ENCODE measurements at places on chromosomes 6 and 20.

DNA sequence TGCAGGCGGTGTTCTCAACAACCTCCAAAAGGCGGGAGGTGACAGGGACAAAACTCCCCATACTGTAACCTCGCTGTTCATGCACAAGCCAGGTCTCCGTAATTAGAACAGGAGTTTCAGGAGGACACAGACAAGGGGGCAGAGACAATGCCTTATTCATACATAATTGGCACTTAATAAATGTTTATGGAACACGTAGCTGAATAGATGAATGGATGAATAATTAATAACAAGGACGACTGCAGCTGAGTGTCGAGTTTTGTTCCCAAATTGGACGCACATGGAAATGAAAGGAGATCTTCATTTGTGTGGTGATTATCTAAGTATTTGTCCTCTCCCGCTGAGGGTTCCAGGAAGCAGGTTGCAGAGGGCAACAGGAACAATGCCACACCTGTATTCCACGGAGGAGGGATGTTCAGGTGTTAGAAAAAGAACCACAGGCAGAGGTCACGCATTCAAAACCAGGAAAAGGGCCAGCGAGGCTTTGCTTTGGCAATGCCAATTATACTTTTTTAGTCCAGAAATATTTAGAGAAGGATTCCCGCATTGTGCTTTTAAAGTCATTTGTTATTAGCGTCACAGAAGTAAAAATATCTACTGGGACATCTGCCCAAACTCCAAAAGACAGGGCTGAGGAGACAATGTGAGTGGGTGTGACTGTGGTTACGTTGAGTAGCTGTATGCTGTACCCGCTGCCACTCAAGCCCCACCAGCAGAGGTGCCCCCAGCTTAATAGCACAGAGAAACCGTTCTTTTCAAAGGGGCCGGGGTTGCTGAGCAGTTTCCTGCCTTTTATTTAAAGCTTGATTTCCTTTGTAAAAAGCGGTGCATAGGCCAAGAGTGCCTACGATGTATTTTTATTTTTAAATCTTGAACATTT is 123.3 kb downstream of the PXDC1 start:
- DNase-seq: no peak

- no peak for DNase-seq
Observed at GRCh38 chr6:142853244-142854180, 91.5 kb downstream of the HIVEP2 start.

GRCh38 chr6:98516206-98516605 is 318.2 kb upstream of the POU3F2 start:
- DNase-seq: no peak

- no peak for DNase-seq
Observed at GRCh38 chr6:158834675-158835385, 15.7 kb upstream of the EZR start.

- DNase-seq: no peak
Observed at GRCh38 chr6:42131531-42131930, 10.9 kb downstream of the C6orf132 start.

GRCh38 chr20:32522526-32522775 is 62.7 kb downstream of the NOL4L start:
- DNase-seq: no peak

GRCh38 chr6:95815389-95816056 is 200.3 kb upstream of the FUT9 start:
- DNase-seq: no peak

DNA sequence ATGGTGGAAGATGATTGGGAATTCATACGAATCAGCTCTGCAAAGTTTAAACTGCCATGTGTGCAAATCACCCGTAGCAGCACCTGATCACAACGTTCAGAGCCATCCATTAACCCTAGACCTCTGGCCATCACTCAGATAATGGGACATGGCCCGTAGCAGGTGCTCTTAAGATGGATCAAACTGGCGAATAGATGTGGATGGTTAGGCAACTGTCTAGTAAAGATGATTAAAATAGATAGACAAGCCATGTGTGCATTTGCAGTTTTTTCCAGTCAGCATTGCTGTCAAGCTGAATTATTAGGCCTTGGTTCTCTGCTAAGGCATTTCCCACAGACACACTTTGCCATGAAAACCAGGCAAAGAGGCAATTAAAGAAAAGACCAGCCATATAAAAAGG is 40.6 kb upstream of the PHACTR1 start:
- no peak for DNase-seq

GRCh38 chr20:32434434-32434833 is 76.3 kb downstream of the ASXL1 start:
- DNase-seq: no peak

- no peak for DNase-seq
Observed at GRCh38 chr20:46261456-46262253, 46.6 kb downstream of the CDH22 start.

DNA sequence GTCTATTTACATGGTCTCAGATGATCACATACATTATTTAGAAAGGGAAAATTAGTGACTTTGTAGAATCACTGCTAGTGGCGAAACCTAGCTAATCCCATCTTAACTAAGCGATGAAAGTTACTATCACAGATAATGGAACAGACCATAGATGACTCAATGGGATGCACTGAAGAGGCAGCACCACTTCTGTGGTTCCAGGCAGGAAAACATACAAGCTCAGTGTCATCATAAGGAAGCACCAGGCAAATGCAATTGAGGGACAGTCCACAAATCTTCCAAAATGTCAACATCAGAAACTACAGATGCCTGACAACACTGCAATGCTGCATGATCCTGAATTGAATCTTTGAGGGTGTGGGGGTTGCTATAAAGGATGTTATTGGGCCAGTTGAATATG is 15.9 kb upstream of the SNAI1 start:
- no peak for DNase-seq

DNA sequence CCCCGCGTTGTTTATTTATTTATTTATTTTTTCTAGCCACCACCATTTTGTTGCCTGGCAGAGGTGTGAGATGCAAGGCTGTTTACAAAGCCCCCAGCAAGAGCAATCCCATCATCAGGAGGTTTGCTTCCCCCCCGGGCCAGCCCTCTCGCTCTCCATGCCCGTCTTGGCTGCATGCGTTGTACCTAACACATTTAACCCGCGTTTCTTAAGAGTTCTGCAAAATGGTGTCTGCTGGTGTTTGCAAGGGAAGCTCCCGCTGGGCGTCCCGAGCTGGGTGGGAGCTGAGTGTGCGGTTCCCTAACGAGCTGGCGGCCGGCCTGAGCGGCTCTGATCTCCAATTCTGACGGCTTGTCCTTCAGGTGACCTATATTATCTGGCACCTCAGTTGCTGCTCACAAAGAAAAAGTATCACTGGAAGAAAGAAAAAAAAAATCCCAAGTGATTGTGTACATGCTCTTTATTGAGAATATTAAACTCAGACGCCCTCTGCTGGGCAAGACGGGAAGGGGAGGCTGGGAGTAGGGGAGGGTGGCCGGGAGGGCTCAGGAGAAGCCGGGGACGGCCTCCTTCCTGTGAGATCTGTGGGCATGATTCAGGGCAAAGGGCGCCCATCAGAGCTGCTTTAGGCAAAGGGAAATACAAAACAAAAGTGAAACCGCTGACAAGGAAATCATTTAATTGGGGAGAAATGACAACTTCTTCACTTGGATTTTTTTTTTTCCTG is 154.8 kb downstream of the BCAS1 start:
- DNase-seq: peak; percentile 96

DNA sequence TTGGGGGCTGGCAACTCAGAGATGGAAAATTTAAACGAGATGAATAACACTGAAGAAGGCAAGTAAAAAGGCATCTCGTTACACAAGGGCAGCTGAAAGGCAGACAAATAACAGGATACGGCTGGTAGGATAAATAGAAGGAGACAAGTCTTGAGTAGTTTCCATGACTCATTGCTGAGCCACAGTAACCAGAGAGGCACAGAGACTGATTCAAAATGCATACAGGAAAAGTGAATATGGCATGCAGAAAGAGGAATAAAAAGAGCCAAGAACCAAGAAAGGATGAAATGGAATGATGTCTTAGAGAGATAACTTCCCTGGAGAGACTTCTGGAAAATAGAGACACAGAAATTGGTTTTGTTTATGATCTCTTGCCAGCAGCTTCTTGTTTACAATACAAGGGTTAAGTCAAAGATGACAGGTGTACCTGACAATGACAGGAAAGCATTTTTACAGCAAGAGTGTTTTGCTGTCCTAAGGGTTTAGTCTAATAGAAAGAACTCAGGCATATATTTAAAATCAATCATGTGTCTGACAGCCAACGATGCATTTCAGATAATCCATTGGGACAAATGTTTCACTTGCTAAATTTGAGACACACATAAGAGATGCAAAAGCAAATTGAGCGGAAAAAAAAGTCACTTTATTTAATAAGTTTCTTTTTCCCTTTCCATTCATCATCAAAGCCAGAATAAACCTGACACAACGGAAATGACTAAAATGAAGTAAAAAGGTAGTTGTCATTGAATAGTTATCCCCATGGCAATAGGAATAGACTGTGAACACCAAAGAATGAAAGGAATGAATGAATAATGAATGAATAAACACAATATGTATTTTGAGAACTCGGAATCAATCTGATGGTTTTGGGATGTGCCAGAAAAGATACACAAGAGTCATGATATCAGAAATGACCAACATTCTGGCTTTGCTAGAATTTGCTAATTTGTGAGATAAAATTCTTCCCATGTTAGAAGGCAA is 68.0 kb upstream of the KCNQ5 start:
- no peak for DNase-seq

DNA sequence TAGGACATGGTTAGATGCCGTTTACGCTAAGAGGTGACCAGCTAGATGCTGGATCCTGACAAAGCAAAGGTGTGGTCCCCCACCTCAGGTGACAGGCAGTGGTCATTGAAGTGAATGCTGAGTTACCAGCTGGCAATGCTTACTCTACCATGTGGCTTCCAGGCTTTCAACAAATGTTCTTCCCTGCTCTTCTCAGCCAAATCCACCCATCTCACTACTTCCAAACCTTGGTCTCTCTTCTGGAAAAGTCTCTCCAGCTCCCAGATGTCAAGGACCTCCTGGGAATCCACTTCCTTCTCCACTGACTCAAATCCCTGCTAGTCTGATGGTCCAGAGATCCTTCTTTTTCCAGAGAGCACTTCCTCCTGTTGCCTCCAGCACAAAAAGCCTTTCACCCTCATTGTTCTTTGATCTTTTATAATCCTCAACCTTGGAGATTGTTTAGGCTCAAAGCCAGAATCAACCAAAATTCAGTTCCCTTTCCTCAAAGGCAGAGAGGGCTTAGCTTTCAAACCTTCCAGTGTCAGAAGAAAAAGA is 228.0 kb downstream of the ZNF217 start:
- DNase-seq: no peak

DNA sequence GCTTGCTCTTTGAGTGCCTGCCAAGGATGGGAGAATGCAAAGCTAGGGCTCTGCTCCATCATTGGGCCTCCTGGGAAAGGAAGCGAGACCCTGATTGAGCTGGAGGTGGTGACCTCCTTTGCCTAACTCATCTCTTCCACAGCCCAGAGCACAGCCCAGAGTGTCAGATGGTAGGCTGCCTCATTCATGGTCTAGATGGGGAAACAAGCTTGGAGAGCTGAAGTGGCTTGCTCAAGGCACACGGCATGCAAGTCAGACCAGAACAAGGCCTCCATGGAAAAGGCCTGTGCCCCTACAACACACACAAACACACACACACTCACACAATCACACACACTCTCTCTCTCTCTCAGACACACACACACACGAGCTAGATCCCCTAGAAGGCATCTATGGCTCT is 17.5 kb downstream of the TGM3 start:
- DNase-seq: no peak

GRCh38 chr6:19715167-19715551 is 122.0 kb upstream of the ID4 start:
- DNase-seq: no peak

DNA sequence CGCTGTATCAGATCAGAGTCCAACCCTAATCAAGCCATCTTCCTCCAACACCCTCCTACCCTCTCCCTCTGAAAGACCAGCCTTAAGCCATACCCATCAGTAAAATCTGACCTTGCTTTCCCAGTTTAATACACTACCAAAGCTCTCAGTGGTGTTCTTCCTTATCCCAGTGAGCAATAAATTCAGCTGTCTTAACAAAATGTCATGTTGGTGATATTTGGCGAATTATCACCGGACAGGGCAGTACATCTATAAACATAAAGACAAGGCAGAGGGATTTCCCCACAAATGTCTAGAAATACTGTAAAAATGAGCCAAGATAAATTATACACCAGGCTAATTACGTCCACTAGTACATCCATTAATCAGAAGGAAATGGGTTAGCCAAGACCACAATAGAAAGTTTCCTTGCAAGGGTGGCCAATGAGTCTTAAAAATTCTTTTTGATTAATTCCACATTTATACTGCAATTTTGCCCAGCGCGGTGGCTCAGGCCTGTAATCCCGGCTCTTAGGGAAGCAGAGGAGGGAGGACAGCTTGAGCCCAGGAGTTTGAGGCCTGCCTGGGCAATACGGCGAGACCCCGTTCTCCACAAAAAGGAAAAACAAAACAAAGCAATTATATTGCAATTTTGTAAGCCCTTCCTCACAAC is 905 bp downstream of the RARS2 start:
- no peak for DNase-seq

DNA sequence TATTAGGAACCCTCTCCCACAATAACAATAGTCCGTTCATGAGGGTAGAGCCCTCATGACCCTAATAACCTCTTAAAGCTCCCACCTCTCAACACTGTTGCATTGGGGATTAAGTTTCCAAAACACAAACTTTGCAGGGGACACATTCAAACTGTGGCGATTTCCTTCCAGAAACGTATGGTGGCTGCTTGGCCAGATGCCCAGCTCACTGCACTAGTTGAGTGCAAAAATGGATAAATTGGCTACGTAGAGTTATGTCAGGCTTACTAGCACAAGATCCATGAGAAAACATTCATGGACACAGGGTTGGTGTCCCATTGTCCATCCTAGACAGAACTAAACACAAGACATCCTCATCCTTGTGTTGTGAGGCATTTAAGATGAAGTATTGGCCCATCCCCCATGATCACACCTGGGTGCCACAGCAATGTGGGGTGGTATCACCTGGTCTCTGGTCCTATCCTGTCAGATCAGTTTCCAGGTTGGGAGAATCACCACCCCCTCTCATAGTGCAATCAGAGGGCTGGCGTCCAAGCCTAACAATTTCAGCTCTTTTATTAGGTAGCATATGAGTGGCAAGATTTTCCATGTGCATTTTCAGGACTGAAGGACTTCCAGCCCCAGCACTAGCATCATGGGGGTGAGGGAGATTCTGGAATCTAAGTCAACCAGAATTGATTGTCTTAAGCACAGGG is 63.4 kb upstream of the ELOVL5 start:
- no peak for DNase-seq

DNA sequence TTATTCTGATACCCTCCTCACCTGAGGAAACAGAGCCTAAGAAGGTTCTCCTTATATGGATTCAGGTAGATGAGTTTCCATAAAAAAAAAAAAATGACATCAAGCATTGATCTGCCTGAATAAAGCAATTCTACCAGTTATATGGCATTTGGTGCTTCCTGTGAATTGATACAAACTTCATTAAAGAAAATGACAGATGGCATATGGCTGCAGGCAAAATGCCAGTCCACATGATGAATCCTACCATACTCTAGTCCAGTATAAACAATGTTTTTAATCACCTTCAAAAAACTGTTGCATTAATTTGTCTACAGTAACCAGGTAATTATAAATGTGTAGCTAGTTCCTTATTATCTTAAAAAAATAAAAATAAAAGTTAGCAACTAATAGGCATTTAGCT is 559.2 kb upstream of the FLRT3 start:
- DNase-seq: no peak

Measured in activated naive CD4-positive, alpha-beta T cell (primary cell).